ENCODE measurements at places on chromosomes 7 and 10. TPM values are rescaled to one million over a fixed set of nuclear protein-coding genes. Genes with fewer than 3 reads are reported as not detected.
A peak's percentile ranks its signal among the peaks of the same experiment; 100 is the strongest.

The PNLIPRP1 gene
- not detected for total RNA-seq

The FANK1 gene
- total RNA-seq: 3.4 TPM

The ODAD2 gene
- total RNA-seq: not detected

The PRLHR gene
- not detected for total RNA-seq

GRCh38 chr7:516606-517456 is 2.8 kb downstream of the PDGFA start:
- peak overlapping the region; percentile 39 for H3K4me3 ChIP-seq

DNA sequence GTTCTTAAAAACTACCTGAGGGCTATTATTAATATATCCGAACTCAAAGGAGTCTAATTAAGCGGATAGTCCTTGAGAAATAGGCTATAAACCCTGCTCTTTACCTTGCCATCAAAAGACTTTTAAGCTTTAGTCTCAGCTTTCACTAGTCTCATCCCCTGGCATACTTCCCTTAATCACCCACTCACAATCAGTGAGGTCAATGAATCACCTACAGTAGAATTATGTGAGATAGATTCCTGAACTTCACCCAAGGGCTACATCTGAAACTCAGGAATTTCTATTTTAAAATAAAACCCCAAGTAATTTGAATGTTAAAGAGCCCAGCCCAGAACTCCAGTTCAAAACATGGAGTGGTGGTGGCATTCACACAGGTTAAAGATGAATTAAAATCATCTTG is 108.7 kb downstream of the ETV1 start:
- H3K4me3 ChIP-seq: no peak overlapping the region
- H3K36me3 ChIP-seq: no peaks in the 10 kb centered on the region
- H3K27ac ChIP-seq: no peak overlapping the region
- no peaks in the 10 kb centered on the region for H3K27me3 ChIP-seq

DNA sequence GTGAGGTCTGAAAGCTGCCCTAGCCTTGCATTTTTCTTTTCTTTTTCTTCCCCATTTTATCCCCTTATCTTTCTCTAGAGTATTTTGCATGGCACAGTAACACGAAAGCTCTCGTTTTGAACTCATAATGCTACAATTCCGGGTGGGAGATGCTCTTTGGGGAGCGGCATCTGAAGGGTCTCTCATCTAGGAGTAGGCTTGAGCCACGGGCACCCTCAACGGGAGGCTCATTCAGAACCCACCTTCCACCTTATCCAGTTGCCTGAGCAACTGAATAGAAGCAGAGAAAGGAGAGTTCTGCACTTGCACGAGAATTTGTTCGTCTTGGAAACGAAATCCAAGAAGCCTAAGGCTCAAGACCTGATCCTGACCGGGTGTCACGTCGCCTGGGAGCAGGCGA is 603.5 kb upstream of the FOXK1 start:
- no peaks in the 10 kb centered on the region for H3K36me3 ChIP-seq
- DNase-seq: no peak
- no peak overlapping the region for H3K4me3 ChIP-seq

GRCh38 chr7:66837007-66837406 is 84.0 kb upstream of the TMEM248 start:
- DNase-seq: peak; percentile 34
- H3K4me3 ChIP-seq: no peak overlapping the region
- no peaks in the 10 kb centered on the region for H3K4me1 ChIP-seq
- H3K27me3 ChIP-seq: no peaks in the 10 kb centered on the region
- no peaks in the 10 kb centered on the region for H3K36me3 ChIP-seq

GRCh38 chr10:114520453-114520852 is 116.2 kb upstream of the AFAP1L2 start:
- H3K27me3 ChIP-seq: no peaks in the 10 kb centered on the region
- H3K4me1 ChIP-seq: peaks cover 31% of the 10 kb centered on the region
- no peak for DNase-seq
- H3K36me3 ChIP-seq: no peaks in the 10 kb centered on the region
- peak overlapping the region; percentile 86 for H3K27ac ChIP-seq
- H3K4me3 ChIP-seq: no peak overlapping the region

DNA sequence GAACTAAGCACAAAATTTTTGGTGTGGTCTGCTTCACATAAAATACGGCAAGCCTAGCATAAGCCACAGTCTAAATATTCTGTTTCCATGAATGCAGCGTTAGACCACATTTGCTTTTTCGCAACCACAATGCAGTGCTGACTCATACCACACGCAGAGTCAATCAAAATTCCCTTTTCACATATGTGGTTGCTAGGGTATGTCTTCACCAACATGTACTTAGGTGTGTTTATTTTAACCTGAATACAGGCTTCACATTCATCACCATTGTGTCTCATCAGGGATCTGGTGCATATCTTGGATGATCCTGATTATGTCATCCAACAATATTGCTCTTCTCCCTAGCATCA is 90.8 kb downstream of the CHN2 start:
- no peak for DNase-seq
- no peaks in the 10 kb centered on the region for H3K27me3 ChIP-seq
- no peaks in the 10 kb centered on the region for H3K4me1 ChIP-seq
- H3K27ac ChIP-seq: no peak overlapping the region

- H3K36me3 ChIP-seq: no peaks in the 10 kb centered on the region
- no peak for DNase-seq
- H3K27me3 ChIP-seq: peaks cover 38% of the 10 kb centered on the region
- peaks cover 29% of the 10 kb centered on the region for H3K4me1 ChIP-seq
- no peak overlapping the region for H3K27ac ChIP-seq
- no peak overlapping the region for H3K4me3 ChIP-seq
These were observed 174.1 kb upstream of the TNRC18 start for GRCh38 chr7:5597772-5598171.

DNA sequence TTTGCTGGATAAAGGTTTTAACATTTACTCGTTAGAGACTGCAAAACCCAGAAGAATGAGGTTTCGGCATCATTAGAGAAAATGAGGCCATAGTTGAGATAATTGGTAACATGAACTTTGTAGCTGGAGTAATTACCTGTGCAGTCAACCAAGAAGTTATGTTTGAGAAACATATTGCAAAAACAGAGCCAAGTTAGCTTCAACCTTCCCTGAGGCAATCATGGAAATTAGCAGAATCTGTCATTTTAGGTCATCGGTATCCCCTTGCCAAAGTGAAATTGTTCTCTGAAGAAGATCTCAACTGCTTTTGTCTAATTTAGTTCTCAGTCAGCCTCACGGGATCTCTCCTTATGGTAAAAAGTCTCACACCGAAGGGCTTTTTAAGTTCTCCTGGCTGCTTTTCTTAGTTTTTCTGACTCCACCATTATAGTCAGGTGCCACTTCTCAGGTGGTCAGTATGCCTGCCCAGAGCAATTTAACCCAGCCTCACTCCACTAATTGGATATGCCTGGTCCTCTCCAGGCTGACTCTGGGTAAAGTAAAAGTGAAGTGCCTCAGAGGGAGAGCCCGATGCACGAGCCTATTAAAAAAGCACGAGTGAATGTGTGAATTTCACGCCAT is 52.5 kb downstream of the NRCAM start:
- H3K4me1 ChIP-seq: no peaks in the 10 kb centered on the region
- H3K4me3 ChIP-seq: no peak overlapping the region
- H3K27ac ChIP-seq: no peak overlapping the region

All from transverse colon (tissue), 4 donors.